ENCODE measurements at places on chromosomes 3 and 15.

GRCh38 chr3:82475306-82475705 lies 713.9 kb upstream of the GBE1 start:
- DNase-seq: no peak

- DNase-seq: no peak
These were observed 405.9 kb upstream of the TBL1XR1 start for GRCh38 chr3:177603148-177603603.

DNA sequence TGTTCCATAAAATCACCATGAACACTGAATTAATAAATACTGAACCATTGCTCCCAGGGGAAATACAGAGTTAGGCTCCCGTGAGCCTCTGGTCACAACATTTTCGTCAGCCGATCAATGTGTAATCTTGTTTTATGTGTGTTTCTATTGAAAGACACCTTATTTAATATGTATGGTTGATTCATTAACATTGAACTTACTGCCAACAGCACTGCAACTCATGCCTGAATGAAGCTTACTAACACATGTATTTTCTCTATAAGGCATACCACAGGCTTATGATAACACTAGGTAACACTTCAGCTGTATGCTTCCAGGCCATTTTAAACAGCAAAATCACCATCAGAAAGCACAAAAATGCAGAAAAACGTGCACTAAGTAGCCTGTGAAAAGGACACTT lies 9.1 kb upstream of the REC114 start:
- no peak for DNase-seq

- DNase-seq: no peak
These were observed 34.3 kb downstream of the CCDC66 start for GRCh38 chr3:56591262-56591661.

DNA sequence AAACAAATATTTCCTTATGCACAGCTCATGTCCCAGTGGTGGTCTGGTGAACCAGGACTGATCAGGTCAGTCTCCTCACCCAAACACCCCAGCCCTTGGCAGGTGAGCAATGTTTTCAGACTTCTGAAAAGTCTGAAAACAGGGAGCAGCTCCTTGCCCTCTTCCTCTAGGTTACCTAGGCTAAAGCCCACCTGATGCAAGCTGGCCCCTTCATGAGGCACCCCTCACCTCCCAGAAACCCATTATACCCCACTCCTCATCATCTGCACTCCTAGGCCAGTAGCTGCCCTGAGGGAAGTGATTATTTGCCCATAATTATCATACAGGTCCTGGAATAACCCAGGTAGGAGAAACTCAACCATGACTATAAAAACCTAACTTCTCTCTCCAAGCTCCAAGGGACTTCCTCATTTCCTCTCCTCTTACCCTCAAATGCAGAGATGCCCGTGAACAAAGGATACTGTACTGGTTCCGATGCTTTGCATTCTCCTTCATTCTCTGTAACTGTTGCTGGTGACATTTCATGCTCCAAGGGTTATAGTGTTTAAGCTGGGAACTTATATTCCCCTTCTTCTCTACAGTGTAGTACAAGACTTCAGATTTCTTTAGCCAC lies 5.2 kb upstream of the NCKIPSD start:
- DNase-seq: no peak

GRCh38 chr3:80159990-80160506 lies 392.2 kb upstream of the ROBO1 start:
- DNase-seq: no peak

- no peak for DNase-seq
These were observed 262.9 kb downstream of the ERC2 start for GRCh38 chr3:56205406-56205805.

DNA sequence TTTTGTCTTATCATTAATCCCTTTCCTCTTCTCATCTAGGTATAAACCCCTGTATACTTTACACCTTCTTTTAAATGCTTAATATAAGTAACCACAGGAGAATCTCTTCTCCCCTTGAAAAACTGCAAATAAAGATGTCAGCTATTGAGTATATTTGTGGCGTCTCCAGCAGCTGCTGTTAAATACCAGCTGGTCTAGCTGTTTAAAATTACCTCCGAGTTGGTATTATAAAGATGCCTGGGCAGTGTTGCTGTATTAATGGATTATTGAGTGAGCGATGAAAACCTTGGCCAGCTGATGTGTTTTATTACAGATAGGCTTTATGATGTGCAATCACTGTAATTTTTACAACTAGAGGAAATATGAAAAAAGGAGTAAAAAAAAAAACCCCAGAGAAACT lies 388.1 kb downstream of the TBC1D5 start:
- DNase-seq: no peak

- DNase-seq: no peak
These were observed 64.2 kb downstream of the MYO5A start for GRCh38 chr15:52464478-52464877.

DNA sequence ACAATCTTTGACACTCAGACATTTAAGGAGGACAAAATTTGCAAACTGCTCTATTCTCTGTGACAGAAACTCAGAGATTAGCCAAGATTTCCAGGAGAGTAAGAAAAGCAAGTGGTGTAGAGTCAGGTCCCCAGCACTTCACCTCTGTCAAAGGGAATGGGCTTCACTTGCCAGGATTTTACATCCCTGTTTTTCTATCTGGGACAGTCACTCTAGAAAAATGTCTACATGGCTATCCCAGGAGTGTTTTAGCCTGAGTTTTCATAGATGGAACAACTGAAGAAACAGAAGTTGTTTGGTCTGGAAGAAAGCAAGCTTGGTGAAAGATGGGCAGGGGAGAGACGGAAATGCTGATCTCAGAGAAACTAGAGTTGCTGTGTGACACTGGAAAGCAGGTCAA lies 3.0 kb downstream of the FAM219B start:
- DNase-seq: no peak

DNA sequence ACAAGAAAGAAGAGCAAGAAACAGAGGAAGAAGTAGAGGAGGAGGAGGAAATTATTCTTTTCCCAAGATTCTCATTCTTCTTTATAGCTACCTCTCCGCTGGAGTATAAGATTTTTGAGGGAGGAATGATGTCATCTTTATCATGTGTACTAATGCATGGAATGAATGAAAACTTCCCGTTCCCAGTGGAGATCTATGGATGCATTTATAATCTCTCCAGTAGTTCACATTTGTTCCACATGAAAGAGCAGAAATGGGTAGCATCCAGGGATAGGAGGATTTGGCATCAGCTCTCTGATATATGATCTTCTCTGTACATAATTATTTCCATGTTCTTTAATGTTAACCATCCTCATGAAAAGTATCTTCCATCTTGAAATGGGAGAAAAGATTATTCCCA lies 244.4 kb downstream of the ADAMTSL3 start:
- DNase-seq: no peak

GRCh38 chr15:70466895-70467529 lies 296.3 kb downstream of the UACA start:
- no peak for DNase-seq

- DNase-seq: no peak
These were observed 261.2 kb upstream of the LRRFIP2 start for GRCh38 chr3:37435572-37435971.

DNA sequence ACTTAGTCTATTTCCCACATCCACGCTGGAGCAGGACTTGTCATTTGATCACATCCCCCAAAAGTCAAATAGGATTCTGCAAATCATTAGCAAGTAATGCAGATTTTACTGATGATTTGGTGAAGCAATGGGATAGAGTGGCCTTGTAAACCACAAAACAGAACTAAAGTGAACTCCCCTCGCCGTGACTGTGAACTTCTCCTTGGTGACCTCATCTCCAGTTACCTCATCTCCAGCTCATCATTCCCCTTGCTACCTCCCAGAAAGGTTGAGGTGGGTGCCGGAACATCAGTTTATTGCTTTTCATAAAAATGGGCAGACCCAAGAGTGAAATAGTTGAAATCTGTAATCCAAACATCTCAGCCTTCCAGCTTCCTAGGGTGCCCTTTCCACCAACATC lies 36.7 kb upstream of the ADPGK start:
- no peak for DNase-seq

GRCh38 chr15:60720493-60721256 lies 241.7 kb upstream of the ICE2 start:
- peak; percentile 13 for DNase-seq

- no peak for DNase-seq
These were observed 284.5 kb downstream of the SLC9A9 start for GRCh38 chr3:143563786-143564185.

- no peak for DNase-seq
These were observed 57.0 kb downstream of the ISL2 start for GRCh38 chr15:76393614-76394013.

GRCh38 chr15:67945951-67946700 lies 106.3 kb upstream of the RNU6-1 start:
- no peak for DNase-seq

DNA sequence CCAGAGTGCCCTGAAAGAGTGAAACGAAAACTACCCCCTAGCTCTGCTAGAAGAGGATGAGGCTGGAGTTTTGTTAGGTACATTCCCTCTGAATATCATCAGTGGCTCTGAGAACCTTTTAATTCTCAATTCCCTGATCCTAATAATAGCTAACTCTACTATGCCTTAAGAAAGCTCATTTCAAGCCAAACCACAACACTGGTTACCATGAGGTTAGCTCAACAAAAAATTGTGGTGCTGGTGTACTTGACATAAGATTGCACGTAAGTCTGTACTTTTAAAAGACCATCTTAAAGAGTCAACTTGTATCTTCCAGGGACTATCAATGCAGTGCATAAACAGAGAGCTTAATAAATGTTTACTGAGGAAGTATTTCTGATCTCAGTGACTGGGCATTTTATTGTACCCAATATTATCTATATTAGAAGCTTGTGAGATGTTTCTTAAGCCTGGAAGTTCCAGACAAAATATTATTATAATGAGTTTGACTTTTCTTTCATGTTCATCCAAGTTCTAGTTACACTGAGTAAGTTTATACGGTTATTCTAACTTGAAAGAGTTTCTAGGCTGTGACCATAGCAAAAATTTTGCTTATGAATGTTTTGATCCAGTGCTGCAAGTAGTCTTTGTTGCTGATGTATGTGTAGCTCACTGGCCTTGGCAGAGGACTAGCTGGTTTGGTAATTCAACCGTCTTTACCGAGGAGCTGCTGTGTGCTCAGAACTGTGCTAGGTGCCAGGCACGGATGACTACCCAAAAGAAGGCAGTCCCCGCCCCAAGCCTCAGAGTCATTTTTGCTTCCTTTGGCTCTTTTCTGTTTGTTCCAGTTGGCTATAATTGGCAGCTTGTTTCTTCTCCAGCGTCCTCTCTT lies 334.4 kb upstream of the TRIM42 start:
- no peak for DNase-seq

- DNase-seq: peak; percentile 23
These were observed 3.7 kb upstream of the WDR82 start for GRCh38 chr3:52281981-52282801.

- no peak for DNase-seq
These were observed 708.4 kb upstream of the CBLB start for GRCh38 chr3:106577241-106577640.

DNA sequence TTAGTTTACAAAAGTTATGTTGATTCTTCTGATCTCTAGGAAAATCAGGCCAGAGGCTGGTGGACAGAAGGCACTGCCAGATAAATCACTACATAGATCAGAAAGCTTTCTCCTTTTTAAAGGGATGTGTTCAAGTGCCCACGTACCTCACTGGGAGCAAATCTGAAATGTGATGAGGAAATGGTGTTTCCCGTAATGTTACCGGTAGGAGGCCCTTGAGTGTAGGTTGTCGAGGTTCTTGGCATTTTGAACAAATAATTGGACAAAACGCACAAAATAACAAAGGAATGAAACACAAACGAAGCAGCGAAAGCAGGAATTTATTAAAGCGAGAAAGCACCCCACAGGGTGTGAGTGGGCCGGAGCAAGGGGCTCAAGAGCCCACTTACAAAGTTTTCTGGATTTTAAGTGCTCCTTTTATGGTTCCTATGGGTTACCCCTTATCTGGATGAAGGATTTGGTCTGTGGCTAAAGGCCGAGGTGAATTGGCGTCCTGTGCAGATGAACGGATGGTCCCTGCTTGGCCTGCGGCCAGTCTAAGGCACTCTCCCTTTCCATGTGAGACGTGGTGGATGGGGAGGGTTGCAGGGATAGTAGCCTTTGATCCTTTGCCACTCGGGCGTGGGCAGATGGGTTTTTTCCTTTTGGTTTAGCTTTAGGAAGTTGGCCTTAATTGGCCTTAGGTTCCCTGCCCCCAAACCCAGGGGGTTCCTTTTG lies 1.0 kb downstream of the SNX1 start:
- no peak for DNase-seq

- DNase-seq: no peak
These were observed 98.9 kb upstream of the SLC6A6 start for GRCh38 chr3:14303336-14304100.

All from stimulated activated CD4-positive, alpha-beta T cell treated with anti-CD3 and anti-CD28 coated beads, Interleukin-15, amount 100 ng/mL, for 1 hour (primary cell).